ENCODE measurements at places on chromosomes 16 and 17.

GRCh38 chr16:11210260-11210659, 45.7 kb downstream of the SOCS1 start:
- no peak for DNase-seq

DNA sequence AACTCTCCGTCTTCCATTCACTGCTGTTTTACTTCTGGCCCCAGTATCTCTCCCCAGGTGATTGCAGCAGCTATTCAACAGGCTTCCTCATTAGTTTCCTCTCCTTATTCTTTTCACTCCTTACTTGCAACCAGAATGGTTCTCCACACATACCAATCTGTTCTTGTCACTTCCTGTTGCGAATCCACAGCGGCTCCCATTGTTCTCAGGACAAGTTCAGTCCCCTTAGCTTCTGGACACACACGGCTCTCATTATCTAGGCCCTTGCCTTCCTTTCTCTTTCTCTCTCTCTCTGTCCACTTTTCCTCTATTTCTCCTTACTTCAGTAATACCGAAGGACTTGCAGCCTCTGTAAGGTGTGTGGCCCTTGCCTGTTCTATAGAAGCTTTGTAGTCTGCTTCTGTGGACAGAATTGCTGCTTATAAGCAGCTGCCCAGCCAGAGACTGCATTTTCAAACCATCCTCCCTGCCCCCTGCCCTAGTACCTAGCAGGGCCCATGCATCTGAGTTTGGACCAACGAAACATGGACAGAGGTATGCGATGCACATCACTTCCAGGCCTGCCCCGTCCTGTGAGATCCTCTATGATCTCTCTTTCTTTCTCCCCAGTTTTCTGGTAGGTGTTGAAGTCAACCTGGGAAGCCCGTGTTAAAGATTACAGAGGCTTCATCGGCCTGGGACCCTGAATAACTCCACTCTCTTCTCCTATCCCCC, 45.7 kb downstream of the VAT1L start:
- DNase-seq, result no peak

DNA sequence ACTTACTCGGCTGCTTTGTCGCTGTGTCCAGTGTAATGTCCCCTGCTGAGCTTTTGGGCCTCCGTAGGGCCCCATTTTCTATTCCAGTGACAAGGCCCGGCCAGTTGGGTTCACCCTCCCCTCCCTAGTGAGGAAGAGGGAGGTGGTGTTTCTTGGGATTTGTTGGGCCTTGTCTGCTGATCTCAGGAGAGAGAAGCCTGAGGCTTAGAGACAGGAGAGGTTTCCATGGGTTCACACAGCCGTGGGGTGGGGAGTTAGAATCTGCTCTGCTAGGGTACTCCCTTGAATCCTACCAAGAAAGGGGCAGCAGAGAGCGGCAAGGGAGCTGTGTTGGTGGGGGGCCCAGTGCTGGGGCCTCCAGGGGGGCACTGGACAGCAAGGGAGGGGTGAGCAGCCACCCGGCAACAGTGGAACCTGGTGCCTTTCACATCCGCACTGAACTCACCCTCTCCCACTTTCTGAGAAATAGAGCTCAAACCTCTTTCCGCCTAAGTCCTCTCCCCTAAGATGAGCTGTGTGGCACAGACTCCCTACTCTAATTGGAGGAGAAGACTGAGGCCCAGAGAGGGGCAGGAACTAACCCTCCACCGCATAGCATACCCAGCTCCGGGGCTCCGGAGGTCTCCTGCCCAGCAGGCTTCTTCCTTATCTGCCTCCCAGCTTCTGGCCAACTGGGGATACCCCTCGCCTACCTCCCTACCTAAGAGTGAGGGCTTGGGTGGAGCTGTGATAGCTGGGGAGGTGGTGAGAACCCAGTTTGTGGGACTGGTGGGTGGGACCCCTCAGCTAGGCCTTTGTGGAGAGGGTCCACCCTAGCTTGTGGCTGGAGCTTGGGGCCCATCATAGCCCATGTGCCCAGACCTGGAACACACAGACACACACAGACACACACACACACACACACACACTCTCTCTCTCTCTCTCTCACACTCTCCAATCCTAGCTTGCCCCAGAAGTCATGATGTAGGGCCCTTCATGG, 6.8 kb downstream of the TBKBP1 start:
- DNase-seq, result no peak

DNA sequence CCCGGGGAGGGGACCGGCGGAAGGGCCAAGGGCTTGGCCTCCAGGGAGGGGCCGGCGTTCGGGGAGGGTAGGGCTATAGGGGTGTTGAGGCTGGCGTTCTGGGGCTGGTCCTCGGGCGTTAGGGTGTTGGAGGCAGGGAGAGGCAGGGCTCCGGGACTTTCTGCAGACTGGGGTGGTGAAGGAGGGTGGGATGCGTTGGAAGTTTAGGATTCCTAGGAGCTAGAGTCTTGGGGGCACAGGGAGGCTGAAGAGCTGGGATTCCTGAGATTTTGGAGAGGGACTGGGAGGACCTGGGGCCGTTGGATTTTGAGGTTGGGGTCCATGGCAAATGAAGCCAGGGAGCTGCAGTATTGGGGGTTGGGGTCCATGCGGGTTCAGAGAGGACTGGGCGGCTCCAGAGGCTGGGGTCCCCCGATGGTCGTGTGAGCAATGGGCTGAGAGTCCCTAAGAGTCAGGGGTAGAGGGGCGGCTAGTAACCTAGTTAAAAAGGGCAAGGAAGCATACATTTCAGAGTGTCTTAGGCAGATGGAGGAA, 740 bp downstream of the NFATC2IP start:
- no peak for DNase-seq

- peak; percentile 89 for DNase-seq
Measured at GRCh38 chr16:4328046-4328781, 12.3 kb downstream of the GLIS2 start.
